Neural progenitor cell (in vitro differentiated cells): ENCODE measurements at places on chromosomes 2 and 18. TPM values are rescaled to one million over a fixed set of nuclear protein-coding genes. Genes with fewer than 3 reads are reported as not detected.

Gene SNORC
- 2.6 TPM in 1 of 2 replicates, not detected in the other for total RNA-seq

Gene ALK
- 0.06 TPM in 1 of 2 replicates, not detected in the other for total RNA-seq

Gene C2orf42
- total RNA-seq: 24.1 and 25.4 TPM in 2 replicates

Gene AFF3
- total RNA-seq: 0.26 and 0.56 TPM in 2 replicates

Gene LHCGR
- total RNA-seq: not detected in 2 replicates

Gene SULT1C2
- total RNA-seq: 0.28 and 1.6 TPM in 2 replicates

Gene PDCL3
- 15.4 and 24.9 TPM in 2 replicates for total RNA-seq

Gene MYO5B
- total RNA-seq: 5.0 and 6.7 TPM in 2 replicates

Gene RND3
- total RNA-seq: 4.0 and 6.4 TPM in 2 replicates

Gene PRKAG3
- not detected in 2 replicates for total RNA-seq

Gene YWHAQ
- total RNA-seq: 468 and 655 TPM in 2 replicates

Gene ROCK1
- 37.7 and 66.2 TPM in 2 replicates for total RNA-seq

Gene ZSWIM2
- 0.39 TPM in 1 of 2 replicates, not detected in the other for total RNA-seq

Gene DSG4
- not detected in 2 replicates for total RNA-seq

DNA sequence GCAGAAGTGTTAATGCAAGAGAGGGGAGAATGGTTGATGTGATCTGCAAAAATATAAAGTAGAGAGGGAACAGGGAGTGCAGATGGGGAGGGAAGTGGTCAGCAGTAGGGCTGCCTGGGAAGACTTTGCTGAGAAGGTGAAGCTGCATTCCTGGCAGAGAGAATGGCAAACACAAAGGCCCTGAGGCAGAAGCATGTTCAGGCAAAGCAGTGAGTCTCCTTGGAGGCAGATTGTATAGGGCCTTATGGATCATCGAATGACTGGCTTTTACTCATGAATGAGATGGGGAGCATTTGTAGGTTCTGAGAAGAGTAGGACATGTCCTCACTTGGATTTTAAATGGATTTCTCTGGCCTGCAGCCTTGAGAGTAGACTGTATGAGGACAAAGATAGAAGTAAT lies 9.5 kb downstream of the ITGA6 start:
- no peak for DNase-seq

DNA sequence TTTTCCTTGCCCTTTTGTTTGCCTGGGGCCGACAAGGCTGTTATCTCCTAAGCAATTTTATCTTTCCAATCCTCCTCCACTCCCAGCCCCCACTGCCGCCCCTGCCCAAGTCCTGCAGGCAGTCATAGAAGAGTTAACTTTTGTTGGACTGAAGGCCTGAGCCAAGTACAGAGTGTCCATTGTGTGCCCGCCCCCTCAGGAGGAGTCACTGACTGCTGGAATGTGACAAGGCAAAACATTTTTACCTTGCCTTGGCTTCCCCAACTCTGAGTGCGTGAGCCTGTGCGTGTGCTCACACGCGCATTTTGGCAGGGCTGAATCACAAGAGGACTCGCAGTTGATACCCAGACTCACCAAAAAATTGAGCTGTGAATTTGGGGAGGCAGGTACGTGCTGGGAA lies 16.2 kb downstream of the SETBP1 start:
- DNase-seq: peak; percentile 37

DNA sequence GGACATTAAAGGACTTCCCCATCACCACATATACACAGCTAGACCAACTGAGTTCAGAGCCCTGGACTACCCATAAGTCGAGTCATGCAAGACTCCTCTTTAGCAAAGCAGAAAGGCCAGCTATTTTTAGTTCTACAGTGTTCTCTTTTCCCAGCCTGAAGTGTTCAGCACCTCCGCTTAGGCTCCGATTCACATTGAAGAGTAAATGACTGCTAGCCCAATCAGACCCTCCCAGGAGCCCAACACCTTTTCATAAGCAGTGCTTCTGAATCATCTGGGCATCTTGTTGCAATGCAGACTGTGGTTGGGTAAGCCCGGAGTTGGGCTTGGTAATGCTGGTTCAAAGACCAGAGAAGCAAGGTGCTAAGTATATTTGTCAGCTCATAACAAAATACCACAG lies 138.6 kb upstream of the MSH6 start:
- no peak for DNase-seq

DNA sequence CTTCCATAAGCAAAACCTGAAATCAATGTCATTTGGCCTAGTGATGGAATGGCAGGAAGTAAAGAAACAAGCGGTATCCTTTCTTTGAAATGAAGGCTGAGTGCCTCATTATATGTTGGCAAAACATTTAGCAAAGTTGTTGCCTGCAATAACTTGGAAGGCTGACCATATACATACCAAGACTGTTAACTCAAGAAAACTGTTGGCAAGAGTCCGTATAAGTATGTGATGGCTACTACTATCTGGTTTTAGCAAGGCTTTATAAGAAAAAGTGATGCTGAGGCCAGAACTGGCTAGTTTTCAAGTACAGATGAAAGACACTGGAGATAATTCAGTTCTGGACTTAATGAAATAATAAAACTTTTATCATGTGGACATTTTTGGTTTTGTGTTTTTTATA lies 356.2 kb downstream of the ZNF521 start:
- no peak for DNase-seq

DNA sequence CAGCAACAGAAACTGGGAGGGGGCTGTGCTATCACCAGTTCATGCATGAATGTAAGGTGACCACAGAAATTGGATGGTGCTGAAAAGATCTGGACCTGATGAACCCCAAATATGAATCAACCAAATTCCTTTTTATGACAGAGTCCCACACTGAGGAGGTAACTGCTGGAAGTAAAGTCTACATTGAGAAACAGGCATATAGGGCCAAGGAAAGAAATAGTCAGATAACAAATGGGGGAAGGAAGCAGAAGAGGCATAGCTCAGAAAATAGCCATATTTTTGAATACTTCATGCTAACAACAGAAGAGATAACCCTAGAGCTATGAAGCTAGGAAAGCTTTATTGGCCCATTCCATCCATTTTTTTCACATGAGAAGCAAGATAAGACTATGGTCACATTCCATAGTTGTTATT lies 25.8 kb downstream of the ZC3H6 start:
- no peak for DNase-seq

DNA sequence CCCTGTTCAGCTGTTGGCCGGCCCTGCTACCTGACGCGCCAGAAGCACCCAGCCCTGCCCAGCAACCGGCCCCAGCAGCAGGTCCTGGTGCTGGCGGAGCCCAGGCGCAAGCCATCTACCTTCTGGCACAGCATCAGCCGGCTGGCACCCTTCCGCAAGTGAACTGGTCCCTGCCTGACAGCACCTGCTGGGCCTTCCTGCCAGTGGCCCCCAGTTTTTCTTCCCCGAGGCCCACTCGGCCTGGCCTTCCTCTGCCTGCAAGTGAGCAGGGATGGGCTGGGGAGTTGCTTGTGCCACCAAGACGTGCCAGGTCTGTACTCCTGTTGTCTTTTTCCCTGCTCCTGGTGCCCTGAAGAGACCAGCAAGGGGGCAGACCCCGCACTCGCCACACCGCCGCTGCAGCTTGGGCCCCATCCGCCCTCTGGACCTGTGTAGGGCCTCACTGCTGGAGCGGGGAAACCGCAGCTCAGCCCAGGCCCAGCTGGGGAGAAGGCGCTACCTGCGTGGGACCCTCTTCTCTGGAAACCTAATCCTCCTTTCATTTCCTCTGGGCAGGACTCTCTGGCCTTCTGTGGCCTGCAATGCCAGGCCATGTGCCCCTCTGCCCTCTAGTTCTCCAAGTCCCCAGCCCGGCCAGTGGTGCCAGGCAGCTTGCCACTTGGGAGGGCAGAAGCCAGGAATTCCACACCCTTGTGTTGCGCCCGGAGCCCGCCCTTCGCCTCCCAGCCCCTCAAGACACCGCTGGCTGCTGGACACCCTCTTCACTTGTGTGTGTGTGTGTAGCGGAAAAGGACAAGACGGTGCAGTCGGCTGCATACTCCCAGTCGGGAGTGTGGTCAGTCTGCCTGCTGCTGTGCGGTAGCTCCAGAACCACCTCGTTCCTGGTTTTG lies 47.0 kb downstream of the FAM168B start:
- DNase-seq: no peak

GRCh38 chr2:64975232-64975821 lies 13.9 kb upstream of the SLC1A4 start:
- no peak for DNase-seq

DNA sequence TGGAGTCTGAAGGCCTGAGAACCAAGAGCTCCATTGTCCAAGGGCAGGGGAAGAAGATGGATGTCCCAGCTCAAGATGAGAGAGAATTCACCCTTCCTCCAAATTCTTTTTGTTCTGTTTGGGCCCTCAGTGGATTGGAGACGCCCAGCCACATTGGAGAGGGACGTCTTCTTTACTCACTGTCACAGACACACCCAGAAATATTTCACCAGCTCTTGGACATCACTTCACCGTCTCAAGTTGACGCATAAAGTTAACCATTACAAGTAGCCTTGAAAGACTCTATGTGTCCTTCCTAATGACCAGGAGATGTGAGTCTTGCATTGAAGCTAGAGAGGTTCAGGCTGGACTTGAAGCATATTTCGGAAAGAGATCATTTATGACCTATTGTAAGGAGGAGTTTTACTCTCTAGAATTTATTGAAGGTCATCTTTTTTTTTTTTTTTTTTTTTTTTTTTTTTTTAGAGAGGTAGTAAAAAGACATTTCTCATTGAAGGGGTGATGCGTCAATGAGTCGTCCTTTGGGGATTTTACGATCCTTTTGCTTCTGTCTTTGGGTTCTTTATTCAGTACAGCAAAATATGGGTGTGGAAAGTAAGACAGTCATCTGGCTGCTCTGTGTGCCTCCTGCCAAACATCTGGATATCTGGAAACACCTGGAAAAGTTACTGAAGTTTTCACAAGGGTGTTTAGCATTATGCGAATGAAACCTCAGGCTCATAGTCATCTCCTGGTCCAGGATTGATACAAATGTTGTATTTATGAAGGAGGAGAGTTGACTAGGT lies 118.1 kb downstream of the PRPF40A start:
- DNase-seq: no peak

- no peak for DNase-seq
These were observed 73.0 kb upstream of the YWHAQ start for GRCh38 chr2:9703701-9704221.

DNA sequence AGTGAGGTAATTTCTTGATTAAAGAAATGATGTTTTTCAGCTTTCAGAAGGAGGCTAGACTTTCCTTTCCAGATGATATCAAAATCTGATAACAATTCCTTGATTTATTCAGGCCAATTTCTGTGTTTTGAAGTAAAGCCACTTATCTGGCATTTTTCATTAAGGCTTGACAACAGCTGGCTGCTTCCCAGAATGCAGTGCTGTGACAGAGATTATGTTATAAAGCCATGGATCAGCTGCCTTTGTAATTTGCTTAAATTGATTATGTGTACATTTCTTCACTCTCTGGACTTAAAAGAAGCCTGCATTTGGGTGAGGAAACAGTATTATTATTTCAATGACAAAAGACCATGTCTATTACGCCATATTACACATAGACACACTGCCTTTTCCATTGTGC lies 136.0 kb downstream of the PLCL1 start:
- DNase-seq: no peak

DNA sequence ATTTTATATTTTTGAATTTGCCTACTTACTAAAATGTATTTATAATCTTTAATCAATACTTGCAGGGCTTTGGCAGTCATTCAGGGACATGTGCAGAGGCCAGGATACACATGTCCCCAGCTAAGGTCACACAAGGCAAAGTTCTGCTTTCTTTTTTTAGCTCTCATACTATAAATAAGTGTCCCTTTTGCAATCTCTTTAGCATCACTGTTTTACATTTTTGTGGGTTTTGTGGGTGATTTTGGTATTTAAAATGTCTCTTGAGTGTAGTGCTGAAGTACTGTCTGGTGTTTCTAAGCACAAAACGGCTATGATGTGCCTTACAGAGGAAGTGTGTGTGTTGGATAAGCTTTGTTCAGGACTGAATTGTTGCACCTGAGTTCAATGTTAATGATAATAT lies 309.0 kb upstream of the GULP1 start:
- DNase-seq: no peak

- no peak for DNase-seq
These were observed 102.9 kb downstream of the NFATC1 start for GRCh38 chr18:79498662-79499061.

- DNase-seq: no peak
These were observed 50.6 kb downstream of the PSMD14 start for GRCh38 chr2:161358838-161359237.

DNA sequence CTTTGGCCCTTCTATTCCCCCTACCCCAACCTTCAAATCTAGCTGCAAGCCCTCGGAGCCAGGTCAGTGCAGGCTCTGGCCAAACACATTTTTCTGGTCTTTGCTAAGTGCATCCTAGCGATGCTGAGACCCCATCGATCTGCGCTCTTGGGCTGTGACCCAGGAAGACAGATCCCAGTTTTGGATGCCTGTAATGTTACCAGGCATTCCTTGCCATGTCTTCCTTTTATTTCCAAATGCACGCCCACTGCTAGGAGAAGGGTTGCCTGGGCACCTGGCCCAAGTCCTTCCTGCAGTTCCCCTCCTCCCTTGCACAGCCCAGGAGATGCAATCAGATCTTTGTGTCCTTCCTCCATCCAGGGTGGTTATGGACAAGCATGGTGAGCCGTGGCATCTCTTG lies 124.6 kb downstream of the TPGS2 start:
- DNase-seq: no peak

DNA sequence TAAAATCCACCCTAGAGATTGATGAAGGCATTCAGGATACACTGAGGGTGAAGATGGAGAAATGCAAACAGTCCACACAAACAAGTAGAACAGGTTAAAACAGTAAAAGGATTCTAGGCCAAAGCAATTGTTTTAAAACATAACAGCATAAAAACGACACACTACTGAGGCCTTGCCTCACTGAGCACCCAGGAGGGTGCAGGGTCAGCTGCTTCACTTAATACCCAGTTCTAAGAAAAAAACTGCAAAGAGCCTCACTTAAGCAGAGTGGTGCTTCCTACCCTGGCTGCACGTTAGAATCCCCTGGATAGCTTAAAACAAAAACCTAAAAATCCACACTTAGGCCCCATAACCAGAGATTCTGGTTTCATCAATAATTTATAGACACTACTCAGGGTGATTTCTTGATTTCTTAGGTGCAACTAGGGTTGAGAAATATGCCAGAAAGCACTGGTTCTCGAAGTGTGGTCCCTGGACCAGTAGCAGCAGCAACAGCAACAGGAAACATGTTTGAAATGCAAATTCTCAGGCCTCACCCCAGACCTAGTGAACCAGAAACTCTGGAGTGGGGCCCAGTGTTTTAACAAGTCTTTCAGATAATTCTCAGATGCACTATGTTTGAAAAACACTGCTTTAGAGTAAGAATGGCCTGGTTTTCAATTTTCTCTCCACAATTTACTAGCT lies 279.1 kb downstream of the ZEB2 start:
- peak; percentile 43 for DNase-seq

DNA sequence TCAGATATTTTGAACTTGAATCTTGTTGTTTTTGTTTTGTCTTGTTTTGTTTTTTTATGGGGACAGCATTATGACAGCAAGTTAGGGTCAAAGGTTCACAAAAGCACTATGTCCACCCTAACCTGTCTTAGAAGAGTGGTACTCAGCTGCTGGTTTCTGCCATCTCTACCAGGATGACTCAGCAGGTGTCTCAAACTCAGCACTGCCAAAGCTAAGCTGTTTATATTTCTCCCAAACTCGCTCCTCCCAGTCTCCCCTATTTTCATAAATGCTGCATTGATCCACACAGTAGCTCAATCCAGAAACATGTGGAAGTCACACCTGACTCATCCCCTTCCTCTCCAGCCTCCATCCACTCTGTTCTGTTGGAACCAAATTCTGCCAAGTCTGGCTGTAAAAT lies 134.9 kb downstream of the ZBTB7C start:
- DNase-seq: no peak
